ENCODE measurements at places on chromosomes 16 and 17.

DNA sequence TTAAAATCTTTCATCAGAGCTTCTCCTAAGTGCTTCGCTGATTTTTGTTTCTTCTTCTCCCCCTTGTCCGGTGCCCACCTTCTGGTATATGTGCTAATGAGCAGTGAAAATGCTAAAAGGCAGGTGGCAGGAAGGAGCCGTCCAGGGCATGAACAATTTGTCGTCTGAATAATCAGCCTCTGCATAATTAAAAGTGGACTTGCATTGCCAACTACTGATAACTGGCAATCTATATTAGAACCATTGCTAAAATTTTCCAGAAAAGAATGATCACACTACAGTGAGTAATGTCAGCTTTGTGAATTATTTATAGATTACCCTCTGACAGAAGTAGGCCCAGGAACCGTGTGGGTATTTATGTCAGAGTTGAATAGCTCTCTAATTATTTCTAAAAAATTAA is 28.1 kb downstream of the SERPINF1 start:
- no peak for DNase-seq

GRCh38 chr17:67994817-67995569 is 1.3 kb downstream of the C17orf58 start:
- no peak for DNase-seq

GRCh38 chr16:79903471-79903870 is 302.9 kb upstream of the MAF start:
- DNase-seq = no peak

GRCh38 chr16:56728980-56729734 is 772 bp upstream of the NUP93 start:
- no peak for DNase-seq

DNA sequence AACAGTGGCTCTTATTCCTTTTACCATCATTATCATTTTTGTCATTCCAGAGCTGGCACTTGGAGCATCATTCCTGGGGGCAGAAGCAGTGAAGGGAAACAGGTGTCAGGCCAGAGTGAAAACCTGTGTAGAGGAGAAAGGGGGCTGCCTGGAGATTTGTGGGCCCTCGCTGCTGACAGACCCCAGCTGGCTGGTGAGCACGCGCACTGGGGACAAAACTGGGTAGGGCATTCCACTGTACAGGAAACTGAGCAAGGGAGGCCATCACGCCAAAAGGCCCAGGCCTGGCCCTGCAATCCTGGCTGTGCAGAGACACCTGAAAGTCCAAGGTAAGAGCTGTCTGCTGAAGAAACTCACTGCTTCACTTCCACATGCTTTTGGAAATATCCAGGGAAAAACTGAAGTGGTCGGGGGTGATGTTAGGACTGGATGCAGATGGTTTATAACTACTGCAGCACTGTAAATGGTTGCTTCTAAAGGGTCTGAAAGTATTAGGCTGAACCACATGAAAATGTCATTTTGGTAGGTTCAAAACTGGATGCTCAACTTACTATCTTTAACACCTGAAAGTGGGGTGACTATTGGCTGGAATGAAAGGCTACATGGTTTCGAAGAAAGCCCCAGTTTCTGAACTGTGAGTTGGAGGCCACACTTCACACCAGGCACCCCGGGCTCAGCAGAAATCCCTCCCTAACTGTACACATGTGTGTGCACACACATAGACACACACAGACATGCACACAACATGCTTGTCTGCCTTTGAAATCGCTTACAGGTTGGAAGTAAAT is 225.0 kb downstream of the C16orf78 start:
- DNase-seq = no peak

- peak; percentile 6 for DNase-seq
Measured at GRCh38 chr17:3213587-3213986, 6.1 kb downstream of the OR1A1 start.

Data from urothelium cell line (cell line).